ENCODE measurements at places on chromosomes 3 and 15.

GRCh38 chr3:64878362-64878761 is 190.6 kb upstream of the ADAMTS9 start:
- no peak for DNase-seq

GRCh38 chr15:59722476-59722875 is 33.4 kb upstream of the BNIP2 start:
- DNase-seq, result no peak

- no peak for DNase-seq
Observed at GRCh38 chr3:19488939-19489338, 340.6 kb downstream of the KCNH8 start.

DNA sequence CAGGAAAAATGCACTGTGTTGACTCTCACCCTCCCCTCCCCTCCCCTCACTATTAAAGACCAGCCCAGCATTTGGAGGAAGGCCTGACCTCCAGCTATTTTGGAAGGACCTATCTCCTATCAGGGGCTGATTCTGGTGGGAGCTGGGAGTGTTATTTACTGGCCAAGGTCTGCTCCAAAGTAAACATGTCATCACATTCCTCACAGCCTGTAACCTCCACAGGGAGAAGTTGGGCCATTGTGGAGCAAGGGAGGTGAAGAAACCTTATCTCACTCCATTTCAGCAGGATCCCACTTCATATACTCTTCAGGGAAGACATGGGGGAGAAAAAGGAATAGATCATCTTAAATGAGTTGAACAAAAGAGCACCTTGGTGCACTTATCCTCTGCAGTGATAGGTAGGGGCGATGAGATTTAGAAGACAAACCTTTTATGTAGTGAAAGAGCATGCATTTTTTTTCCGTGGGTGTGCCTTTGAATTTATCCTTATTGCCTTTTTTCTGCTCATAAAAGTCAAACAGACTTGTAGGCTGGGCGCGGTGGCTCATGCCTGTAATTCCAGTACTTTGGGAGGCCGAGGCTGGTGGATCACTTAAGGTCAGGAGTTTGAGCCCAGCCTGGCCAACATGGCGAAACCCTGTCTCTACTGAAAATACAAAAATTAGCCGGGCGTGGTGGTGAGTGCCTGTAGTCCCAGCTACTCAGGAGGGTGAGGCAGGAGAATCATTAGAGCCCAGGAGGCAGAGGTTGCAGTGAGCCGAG is 15.6 kb upstream of the FLNB start:
- no peak for DNase-seq

DNA sequence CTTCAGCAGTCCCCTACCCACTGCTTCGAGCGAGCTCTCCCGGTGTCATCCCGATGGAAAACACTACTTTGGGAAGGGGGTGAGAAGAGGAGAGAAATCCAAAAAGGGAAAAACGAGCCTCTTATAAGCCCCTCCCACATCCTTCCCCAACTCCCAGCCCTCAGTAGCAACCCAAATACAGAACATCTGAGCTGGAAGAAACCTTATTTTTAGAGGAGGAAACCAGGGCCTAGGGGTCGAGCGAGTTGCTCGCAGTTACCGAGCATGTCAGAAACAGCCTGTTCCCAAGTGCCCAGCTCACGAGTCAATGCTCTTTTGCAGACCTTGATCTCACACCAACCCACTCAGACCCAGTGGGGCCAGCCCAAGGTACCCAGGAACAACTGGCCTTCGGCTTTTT is 14.2 kb downstream of the RBPMS2 start:
- DNase-seq, result no peak

DNA sequence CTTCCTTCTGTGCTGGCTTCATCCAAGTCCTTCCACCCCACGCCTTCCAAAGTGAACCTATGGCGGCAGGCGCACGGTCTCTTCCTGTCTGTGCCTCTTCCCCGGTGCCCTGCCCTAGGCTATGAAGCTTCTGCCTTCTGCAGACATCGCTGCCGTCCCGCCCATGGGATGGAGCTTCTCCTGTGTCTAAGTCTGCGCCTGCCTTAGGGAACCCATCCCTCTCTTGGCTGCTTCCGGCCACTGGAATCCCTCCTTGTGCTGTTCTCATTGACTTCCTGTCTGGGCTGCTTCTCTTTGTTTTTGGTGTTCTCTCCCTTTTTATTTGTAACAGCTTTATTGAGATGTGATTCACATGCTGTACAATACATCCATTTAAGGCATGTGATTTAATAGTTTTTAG is 17.2 kb downstream of the CHCHD6 start:
- DNase-seq, result no peak

GRCh38 chr3:137766876-137767537 is 2.9 kb downstream of the SOX14 start:
- no peak for DNase-seq

GRCh38 chr15:63978511-63979261 is 67.6 kb downstream of the DAPK2 start:
- DNase-seq, result no peak

- no peak for DNase-seq
Observed at GRCh38 chr15:41974041-41974440, 1.7 kb upstream of the EHD4 start.

DNA sequence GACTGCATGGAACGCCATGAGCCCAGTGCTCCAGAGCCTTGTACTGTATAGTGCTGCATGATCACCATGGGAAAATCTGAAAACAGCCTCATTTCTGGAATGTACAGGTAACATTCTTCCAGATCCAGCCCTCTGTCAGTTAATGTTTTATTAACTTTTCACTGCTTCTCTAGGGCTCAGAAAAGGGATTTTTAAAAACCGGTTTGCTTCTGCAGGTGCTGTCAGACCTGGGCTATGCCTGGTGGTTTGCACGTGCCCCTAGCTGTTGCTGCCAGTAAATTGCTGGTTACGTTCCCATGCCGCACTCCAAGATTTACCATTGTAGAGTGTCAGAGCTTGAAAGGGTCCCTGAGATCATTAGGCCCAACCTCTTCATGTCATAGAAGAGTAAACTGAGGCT is 9.0 kb downstream of the SNAPC5 start:
- no peak for DNase-seq

DNA sequence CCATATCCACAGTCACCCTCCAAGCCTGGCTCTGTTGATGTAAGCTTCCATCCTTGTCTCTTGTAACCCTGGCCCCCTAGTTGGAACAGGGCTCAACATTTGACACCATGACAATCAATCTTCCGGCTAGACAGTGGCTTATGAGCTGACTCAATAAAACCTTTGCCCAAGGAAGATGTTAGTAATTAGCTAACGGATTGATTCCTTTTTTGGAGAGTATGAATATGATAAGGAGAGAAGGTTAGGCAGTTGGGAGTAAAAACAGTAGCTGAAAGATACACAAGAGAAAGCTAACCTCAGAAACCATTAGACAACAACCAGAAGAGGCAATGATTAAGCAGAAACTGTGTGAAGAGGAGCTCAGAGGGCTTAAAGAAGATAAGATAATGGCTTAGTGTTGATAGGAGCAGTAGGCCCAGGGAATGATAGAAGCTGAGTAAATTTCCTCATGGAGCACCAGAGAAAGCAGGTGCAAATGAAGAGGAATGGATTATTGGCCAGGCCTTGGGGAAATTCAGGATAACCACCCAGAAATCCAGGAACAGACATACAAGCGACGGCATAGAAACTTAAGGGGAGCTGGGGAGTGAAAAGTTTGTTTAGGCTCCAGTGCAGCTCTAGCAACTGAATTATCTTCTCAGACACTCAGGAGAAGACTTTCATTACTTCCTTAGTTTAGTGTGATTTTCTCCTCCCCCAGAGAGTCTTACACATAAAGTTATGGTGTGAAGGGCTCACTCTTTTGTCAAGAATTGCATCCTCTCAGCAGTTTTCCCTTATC is 7.8 kb upstream of the RFX7 start:
- no peak for DNase-seq

DNA sequence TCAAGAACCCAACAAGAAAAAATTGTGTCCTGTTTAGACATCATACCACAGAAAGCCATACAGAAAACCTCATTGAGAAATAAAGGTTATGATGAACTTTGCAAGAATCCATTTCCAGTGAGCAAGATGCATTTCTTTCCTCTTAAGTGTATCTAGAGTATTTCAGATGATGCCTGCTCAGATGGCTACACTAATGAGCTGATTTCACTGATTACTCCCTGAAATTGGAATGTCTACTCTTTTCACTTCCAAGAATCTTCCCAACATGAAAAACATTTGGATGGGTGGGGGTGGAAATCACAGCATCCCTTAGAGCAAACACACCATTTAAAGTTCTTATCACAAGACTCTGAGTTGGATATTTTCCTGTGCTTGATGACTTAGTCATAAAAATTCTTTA is 41.4 kb upstream of the IL12A start:
- no peak for DNase-seq

GRCh38 chr3:88882121-88882520 is 225.3 kb upstream of the EPHA3 start:
- DNase-seq, result no peak

- DNase-seq, result no peak
Observed at GRCh38 chr15:23578521-23579150, 13.2 kb downstream of the MKRN3 start.

DNA sequence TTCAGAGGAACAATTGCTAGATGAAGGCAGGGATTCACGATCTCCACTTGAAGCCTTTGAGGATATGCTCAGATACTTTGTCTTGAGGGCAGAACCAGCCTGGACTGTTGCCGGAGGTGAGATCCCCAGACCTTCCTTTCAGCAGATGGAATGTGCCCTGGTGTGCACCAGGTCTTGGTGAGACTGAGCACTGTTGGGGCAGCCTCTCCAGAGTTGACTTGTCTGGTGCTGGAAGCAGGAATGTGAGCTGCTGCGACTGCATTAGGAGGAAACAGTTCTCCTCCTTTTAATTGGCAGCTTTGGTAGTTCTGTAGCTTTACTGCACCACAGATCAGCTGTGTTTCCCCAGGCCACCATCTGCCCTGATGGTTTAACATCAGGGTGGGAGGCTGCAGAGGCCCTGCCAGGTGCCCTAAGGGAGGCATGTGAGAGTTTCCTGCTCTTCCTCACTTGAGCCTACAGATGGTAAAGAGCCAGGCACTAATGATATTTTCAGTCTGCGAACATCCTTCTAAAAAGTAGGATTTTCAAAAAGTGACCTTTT is 58.5 kb downstream of the CTDSPL start:
- no peak for DNase-seq

GRCh38 chr3:177646749-177647148 is 449.5 kb upstream of the TBL1XR1 start:
- DNase-seq, result no peak

DNA sequence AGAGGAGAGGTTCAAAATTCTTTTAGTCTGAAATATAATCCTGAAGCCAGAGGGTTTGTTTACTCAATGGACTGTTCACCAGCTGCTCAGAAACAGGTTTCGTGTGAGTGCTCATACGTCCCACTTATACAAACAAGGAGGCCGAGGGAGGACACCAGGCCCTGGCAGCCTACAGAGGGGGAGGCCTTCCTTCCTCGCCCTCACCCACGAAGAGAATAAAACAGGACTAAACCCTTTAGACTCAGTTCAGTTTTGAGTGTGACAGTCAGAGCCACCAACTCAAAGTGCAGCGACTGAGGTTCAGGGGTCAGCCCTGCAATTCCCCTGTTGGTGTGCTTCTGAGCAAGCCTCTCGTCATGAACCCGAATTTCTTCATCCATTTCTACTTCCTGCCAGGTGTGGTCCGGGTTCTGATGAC is 17.3 kb downstream of the FAM174B start:
- no peak for DNase-seq

- no peak for DNase-seq
Observed at GRCh38 chr3:11661827-11662226, 18.1 kb upstream of the VGLL4 start.

DNA sequence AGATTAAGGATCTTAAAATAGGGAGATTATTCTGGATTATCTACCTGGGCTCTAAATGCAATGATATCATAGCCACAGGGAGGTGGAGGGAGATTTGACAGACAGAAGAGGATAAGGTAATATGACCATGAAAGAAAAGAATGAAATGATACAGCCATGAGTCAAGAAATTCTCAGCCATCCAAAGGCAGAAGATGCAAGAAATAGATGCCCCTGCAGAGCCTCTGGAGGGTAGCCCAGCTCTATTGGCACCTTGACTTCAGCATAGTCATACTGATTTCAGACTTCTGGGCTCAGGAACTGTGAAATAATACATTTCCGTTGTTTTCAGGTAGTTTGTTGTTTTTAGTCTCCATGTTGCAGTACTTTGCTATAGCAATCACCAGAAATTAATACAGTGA is 31.9 kb upstream of the FOXB1 start:
- DNase-seq, result no peak

GRCh38 chr3:158532099-158532734 is 38.8 kb upstream of the MLF1 start:
- no peak for DNase-seq

- DNase-seq, result peak; percentile 30
Observed at GRCh38 chr3:29525254-29525881, 244.5 kb downstream of the RBMS3 start.

GRCh38 chr3:192850451-192850981 is 67.1 kb downstream of the MB21D2 start:
- no peak for DNase-seq

DNA sequence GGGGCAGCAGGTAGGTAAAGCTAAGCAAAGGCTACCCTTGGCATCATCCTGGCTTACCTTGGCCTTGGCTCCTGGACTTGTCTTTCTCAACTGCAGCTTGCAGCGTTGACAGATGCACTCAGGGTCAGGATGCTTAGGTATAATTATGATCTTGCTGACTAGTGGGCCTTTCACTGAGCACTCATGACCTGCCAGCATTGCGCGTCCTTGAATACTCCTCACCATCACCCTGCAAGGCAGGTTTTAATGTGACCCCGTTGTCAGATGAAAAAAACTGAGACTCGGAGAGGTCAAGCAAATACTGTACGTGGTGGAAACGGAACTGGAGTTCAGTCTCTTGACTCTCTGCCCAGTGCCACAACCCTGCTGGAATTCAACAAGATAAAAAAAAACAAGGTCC is 126.7 kb downstream of the OPA1 start:
- no peak for DNase-seq

DNA sequence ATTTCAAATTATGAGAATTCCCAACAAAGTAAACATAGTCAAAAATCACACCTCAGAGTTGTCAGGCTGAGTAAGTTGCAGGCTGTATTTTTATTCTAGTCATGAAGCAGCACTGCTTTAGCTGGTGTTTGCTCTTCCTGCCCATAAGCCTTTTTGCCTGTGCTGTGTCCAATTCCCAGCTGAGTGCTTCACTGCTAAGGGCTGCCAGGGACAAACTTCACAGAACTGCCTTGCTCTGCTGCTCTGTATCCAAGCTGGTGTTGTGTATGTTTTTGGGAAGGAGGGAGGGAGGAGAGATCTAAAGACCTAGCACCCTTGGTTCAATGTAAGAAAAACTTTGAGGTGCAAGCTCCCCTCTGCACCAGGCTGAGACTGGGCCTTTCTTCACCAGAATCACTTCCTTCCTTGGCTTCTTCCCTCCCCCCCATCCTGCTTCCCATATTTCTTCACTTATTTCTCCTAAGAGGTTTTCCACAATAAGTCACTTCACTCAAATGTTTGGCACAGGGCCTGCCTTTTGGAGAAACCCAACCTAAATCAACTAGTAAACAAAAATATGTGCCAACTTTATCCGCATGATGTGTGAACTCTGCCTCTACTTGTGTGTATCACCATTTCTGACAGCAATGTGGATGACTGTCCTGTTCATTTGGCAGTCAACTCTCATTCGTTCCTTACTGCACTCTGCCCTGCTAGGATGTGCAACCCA is 156.1 kb downstream of the TBL1XR1 start:
- no peak for DNase-seq
